HS-5 (cell line): ENCODE measurements at places on chromosomes 3 and 15.

- DNase-seq = no peak
Observed at GRCh38 chr3:112012205-112012992, 13.7 kb downstream of the TAGLN3 start.

DNA sequence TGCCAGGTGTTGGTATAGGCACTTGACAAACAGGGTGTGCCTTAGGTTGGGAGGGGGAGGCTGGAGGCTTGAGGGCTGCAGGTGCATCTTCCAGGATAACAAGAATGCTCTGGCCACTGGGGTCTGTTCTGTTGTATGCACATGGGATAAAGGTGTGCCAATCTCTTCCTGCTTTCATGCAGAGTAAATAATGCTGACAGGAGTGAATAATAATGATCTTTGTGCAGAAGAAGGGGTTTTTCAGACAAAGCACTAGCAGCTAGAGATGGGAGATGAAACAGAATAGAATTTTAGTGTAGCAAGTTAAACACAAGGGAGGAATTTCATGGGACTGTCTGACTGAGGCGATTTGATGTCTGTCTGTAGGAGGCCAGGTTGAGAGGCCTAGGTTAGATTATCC is 1.9 kb upstream of the ROPN1 start:
- DNase-seq = no peak

DNA sequence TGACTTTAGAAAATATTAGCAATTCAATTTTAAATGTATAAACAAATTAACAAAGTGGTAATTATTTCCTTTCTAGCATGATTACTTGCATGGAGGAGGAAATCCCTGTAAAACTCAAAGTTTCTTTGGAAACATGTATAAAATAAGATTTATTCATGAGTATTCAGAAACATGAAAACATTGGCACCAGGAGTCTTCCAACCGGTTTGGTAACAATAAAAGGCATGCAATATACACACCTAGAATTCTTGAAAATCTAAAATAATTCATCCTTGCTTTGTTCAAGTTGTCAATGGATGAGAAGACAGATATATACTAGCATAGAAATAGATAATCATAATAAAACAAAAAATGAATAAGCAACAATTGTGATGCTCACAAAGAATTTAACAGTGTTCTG is 76.4 kb downstream of the ZPLD1 start:
- no peak for DNase-seq

- no peak for DNase-seq
Observed at GRCh38 chr15:80606511-80607071, 88.5 kb upstream of the ABHD17C start.

DNA sequence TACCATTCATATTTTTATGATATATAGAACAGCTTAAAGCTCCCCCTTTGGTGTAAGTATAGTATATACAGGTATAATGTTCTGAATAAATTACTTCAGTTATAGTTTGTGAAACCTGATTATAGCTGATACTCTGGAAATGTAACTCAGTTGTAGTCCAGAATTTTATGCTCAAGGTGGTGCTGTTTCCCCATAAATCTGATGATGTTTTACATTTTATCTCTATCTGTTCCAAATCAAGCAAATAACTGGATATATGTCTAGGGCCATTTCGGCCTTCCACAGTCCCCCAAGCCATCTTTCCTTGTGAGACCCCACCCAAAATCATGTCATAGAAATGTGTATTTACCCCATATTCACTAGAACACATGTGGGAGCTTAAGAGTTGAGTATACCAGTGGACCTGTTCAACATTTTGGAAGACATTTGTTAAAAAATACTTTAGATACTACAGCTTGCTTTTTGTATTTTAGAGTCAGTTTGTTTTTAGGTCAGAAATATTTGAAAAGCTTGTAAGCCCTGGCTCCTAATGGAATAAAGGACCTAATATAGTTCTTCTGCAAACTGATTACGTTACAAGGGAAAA is 107.1 kb downstream of the ATG7 start:
- peak; percentile 37 for DNase-seq

- DNase-seq = no peak
Observed at GRCh38 chr3:156611870-156612494, 57.1 kb upstream of the SSR3 start.

DNA sequence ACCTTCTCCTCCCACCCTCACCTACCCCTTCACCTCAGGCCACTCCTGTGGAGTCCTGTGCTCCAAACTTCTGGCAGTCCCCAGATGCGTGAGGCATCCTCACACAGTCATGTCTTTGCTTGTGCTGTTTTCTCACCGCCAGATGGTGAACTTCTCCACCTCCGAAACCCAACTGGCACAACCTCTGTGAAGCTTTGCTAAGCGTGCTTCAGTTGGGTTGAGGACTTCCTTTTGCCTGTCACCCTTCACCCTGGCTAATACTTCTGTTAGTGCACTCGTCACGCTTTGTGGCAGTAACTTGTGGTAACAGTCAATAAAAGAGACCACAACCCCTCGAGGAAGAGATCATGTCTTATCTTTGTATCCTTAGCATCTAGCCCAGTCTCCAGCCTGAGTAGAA is 42.0 kb upstream of the SKOR1 start:
- no peak for DNase-seq

DNA sequence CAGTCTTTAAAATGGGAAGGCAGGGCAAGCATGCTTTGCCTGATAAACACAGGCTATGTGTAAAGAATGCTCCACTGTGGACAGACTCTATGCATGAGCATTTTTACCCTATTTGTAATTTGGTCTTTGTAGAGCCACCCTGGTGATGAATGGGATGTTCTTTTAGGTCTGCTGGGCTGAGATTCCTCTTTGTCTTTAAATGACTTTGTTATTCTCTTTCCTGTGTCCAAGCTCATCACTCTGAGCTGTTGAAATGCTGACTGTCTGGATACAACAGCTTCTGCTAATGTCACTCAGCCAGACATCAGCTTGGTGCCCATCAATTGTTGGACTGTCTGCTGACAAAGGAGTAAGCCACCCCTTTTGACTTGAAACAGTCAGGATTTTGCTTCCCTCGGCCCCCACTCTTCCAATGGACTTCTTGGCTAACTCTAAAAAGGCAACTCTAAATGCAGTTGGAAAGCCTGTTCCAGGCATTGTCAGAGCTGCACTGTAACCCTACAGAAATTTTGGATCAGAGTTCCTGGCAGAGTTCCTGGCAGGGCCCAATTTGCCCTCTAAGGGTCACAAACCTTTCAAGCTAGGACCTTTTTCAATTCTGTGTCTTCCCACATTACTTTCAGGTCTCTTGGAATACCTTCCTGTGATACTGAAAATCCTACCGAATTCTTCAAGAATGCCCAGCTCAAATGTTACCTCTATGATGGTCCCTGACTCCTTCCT is 40.5 kb upstream of the EIF1B start:
- DNase-seq = no peak
